GM12864 (cell line): ENCODE measurements at places on chromosomes 5 and 9.

DNA sequence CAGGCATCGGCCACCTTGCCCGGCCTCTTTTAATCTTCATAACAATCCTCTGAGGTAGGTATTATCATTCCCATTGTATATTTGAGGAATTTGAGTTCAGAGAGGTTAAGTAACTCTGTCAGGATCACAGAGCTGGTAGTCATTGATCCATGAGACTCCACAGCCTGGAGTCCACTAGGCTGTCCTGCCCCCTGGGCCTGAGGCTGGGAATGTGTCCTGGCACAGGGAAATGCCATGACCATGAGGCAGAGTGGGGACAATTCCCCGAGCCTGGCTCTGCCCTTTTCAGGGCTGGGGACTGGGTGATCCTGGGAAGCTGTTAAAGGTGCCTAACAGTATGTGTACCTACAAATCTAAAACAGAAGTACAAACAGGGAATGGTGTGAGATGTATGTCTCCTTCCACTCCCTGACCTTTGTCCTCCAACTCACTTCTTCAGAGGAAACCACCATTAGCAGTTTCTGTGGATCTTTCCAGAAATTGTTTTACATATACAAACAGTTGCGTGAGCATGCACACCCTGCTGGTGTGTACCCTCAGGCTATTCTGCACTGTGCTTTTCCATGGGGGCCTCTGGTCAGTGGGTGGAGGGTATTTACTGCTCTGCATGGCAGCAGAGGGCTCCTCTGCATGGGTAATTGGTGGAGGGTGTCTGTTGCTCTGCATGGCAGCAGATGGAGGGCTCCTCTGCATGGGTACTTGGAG, 53.8 kb downstream of the NDST1 start:
- no peak for DNase-seq

- DNase-seq = no peak
Measured at GRCh38 chr5:139468421-139468931, 2.3 kb upstream of the SMIM33 start.

DNA sequence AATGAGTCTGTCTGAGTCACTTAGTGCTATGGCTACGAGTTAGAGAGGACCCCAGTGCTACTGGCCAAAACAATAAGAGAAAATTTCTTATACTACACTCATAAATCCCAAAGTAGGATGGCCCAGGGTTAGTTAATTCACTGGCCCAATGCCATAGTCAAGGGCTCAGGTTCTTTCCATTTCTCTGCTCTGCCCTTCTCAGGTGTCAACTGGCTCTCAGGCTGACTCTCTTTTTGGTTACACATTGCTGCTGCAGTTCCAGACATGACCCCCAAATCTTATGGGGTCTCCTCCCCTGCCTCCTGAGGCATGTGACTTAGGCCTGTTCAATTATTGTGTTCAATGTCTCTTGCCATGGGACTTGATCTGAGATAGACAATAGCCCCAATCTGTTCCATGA, 70.4 kb downstream of the ARHGEF37 start:
- no peak for DNase-seq

- no peak for DNase-seq
Measured at GRCh38 chr9:113608082-113608685, 144.7 kb downstream of the RGS3 start.

GRCh38 chr5:115461506-115462290, 82.9 kb downstream of the FEM1C start:
- DNase-seq = no peak
